ENCODE measurements at places on chromosomes 3 and 15.

DNA sequence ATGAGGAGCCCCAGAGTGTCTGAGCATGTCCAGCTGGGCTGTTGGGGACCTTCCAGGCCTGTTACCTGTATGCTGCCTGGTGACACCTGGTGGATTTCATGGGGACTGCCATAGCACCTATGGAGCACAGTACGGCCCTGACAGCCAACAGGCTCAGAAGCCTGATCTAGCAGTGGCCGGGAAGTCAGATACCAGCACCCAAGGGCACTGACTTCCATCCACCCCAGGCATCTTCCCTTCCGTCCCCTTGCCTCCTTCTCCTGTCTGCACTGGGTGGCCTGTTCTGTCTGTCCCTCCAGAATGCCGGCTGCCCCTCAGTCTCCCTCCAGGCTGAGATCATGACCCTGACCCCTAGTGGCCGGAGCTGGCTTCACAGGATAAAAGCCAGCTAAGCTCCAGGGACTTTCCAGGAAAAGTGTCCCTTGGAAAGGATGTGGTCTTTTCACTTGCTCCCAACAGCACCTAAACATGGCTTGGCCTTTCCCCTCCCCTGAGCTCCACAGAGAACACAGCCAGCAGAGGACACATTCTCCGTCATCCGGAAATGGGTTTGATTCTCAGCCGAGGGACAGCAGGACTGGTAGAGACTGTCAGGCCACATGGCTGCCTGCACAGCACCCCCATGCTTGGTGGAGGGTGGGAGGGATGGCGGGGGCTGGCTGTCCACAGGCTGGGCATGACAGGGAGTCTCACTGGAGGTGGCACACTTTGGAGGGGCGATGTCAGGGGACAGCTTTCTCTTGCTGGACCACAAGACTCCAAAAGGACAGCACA is 9.5 kb downstream of the RPS17 start:
- DNase-seq: peak; percentile 71

DNA sequence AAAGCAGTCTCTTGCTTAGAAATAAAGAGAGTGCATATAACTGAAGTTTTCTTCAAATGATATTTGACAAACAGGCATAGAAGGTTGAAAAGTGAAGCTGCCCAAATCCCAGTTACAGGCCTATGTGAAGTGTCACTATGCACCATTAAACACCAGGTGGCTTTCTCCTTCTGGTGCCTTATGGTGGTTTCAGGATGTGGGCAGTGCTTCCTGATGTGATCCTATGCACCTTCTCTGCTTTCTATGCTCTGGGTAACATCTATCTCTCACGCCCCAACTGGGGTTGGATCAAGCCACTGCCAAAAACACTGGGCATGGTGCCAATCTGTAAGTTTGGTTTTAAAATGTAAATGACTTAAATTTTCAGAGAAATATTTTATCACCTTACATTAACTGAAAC is 744.7 kb downstream of the TUSC7 start:
- DNase-seq: no peak

DNA sequence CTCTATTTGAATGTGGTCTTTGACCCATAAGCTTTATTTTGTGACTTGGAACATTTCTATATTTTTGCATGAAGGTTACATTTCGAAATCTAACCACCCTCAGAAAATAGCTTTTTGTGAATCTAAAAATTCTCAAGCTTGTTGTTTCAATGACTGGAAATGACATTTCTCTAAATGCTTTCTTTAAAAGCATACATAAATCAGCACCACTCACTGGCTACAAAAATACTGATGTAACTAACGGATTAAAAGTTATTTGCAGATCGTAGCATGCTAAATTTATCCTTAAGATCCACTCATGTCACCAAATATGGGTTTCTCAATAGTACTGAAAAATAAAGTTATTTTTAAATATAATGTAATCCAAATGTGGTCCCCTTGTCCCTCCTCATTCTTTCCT is 55.2 kb upstream of the ACAN start:
- DNase-seq: no peak

- no peak for DNase-seq
Measured at GRCh38 chr3:64094713-64095079, 71.4 kb upstream of the PSMD6 start.

DNA sequence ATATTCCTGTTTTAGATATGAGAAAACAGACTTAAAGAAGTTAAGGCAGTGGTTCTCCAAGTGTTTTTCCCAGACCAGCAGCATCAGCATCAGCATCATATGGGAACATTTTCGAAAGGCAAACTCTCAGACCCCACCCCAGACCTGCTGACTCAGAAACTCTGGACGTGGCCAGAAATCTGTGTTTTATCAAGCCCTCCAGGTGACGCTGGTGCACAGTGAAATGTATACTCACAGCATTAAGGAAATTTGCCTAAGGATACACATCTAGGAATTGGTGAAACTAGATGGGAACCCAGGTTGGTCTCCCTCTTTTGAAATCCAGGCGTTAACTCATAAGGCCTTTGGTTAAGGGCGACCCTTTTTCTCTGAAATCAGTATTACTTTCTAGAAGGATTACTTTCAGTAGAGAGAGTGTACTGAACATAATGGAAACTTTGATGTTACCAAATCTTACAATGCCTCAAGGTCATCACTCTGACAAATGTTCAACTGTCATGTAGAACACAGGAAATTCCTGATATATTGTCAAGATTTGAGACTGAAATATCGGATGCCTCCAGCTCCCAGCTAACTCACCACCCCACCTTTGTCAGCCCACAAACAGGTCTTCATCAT is 910.2 kb downstream of the ROBO1 start:
- no peak for DNase-seq

GRCh38 chr3:187370051-187370450 is 1.9 kb downstream of the RTP4 start:
- DNase-seq: no peak

- no peak for DNase-seq
Measured at GRCh38 chr3:186097663-186098451, 11.0 kb downstream of the ETV5 start.

- DNase-seq: no peak
Measured at GRCh38 chr3:114554731-114555130, 260.9 kb downstream of the TIGIT start.

- DNase-seq: no peak
Measured at GRCh38 chr15:62417439-62417838, 252.4 kb upstream of the C2CD4B start.

DNA sequence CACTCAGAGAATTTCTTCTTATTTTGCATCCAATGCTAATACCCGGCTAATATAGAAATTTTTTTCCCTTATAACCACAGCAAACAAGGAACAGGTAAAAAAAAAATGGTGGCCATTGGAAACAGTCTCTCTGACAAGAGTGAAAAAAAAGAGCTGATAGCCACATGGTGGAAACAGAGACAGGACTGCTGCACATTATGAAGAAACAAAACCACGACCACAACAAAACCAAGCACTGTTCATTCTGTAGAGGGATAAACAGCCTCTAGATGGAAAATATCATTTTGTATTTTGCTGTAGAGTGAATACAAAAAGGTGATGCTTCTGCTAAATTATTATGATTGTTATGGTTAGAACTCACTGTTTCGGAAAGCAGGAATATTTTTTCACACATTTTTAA is 686.2 kb downstream of the NLGN1 start:
- no peak for DNase-seq

DNA sequence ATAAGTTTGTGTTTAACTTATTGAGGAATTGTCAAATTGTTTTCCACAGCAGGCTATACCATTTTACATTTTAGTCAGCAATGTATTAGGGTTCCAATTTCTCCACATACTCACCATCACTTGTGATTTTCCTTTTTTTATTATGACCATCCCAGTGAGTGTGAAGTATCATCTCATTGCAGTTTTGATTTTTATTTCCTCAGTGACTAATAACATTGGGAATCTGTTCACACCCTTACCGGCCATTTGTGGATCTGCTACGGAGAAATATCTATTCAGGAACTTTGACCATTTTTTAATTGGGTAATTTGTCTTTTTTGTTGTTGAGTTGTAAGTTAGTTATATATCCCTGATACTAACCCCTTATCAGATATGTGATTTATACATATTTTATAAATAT is 54.8 kb upstream of the LMCD1 start:
- no peak for DNase-seq

DNA sequence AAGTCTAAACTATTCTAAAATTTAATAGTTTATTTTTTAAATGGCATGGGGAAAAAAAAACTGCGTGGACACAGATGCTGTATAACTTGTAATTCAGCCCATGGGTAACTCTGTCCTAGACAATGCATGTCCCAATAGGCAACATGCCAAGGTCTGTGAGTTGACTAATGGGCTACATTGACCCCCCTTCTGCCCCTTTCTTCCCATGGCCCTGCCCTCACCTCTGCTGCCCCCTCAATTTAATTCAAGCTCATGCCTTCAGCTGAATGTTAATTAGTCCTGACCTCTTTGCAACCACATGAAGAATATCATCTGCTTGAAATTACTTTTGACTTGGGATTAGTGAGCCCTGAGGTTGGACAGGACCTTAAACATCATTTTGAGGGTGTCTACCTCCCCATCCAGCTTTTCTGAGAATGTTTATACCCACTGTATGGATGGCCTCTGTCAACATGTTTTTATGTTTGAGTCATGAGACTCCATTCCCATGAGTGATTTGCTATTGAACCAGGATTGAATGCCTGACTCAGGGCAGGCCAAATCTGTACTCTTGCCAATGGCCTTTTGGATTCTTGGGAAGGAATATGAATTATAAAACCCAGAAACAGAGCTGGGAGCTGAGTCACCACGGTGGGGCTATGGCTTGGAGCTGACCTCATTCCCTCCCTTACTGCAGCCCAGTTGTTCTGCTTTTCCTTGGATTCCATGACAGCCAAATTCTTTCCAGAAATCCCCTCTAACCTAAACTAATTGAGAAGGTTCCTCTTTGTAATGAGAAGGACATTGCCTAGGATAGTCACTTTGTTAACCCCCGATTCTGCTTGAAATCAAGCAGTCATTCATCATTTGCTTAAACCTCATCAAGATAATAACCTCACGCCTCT is 33.5 kb upstream of the PDE8A start:
- DNase-seq: no peak

DNA sequence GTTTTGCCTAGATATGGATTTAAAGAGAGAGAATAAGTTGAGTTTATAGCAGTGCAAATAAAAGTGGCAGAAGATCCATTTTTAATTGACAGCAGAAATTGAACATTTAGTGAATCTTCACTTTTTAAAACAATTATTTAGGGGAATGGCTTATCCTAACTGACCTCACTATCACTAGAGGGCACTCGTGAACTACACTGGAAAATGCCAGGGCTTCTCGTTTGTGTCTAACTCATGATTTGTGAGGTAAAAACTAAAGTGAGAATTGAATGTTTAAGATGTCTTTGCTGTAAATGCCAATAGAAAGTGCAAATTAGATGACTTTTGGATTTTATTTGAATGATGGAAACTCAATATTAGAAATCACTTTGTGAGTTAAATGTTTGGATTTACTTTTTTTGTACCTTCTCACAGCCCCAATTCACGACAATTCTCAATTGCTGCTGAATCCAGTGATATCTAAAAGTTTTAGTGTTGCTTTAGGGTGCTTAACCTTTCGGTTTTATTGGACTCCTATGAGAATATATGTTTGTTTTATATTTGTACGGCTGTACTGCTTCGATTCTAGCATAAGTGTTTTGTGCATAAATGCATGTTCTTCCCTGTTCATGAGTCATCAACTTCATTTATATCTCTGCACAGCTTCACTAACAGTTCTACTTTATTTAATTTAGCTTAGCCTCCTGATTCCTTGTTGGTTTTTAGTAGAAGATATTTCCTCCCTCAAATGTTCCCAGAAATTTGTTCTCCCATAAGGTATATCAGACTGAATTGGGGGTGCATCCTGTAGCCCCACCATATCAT is 462.1 kb downstream of the MFSD1 start:
- peak; percentile 15 for DNase-seq

GRCh38 chr3:4826237-4827100 is 152.8 kb upstream of the BHLHE40 start:
- peak; percentile 2 for DNase-seq

DNA sequence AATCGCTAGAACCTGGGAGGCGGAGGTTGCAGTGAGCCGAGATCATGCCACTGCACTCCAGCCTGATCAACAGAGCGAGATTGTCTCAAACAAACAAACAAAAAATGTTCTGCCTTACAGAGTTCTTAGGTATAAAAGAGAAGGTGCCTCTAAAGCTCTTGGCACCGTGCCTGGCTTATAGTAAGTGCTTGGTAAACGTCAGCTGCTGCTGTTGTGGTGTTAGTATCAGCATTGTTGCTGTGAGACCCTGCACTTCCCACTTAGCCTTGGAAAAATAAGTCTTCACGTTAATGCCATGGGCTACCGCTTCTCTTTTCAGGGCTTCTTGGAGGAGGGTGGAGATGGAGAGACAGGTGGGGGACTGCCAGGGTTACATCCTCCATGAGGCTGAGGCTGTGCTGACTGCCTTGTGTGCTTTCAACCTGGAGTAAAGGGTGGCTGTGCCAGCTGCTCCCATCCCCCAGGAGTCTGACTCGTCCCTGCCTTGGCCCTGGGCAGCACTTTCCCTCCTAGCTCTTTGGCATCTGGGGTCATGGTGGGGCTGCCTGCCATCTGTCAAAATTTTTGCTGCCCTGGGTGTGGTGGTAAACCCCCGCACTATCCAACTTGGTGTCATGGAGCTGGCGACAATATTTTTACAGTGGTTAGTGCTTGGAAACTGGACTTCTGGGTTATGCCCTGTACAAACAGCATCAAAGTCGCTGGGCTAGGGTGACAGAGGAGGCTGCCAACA is 17.8 kb downstream of the FLNB start:
- no peak for DNase-seq

DNA sequence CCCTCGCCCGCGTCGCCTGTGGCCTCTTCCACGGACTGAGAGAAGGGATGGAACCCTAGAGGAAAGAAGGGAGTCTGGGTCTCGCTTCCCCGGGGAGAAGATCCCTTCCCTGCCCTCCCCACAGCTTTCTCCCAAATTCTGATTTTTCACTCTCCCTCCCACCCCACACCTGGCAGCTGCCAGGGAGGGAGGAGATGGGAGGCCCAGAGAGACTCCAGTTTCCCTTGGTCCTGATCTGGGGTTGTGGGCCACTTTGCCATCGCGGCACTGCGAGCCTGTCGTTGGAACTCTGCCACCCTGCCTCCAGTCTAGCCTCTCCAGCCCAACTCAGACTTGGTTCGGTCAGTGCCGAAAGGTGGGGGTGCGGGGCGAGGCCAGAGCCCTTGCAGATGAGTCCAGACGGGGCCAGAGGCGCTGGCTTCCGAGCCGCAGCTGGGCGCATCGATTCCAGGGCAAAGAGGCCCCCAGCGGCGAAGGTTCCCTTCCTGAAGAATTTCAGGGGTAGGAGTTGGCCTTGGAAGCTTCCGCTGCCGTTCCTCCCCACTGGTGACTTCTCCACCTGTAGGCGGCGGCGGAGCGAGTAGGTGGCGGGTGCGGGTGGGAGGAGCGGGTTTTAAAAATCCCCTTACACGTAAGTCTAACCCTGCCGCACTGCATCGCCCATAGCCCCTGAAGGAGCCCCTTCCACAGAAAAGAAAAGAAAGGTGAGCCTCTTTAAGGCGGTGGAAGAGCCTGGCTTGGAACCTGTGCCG is 5.2 kb downstream of the WNT5A start:
- DNase-seq: no peak

DNA sequence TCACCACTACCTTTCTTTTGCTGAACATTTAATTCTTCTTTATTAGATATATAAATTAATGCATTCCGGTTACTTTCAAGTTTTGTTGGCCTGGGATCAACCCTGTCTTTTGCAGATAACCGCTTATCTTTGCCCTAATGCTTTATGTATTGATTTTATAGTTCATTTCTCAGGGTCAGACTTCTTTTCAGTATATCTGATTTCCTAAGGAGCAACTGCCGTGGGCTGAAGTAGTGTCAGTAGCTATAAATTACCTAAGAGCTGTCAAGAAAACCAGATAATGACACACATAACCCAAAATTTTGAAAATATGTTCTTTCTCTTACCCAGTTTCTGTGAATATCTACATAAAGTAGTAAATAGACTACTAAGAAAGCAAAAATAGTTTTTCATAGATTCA is 38.0 kb downstream of the COL6A5 start:
- DNase-seq: no peak

- DNase-seq: no peak
Measured at GRCh38 chr15:100241572-100242482, 99.9 kb downstream of the ADAMTS17 start.

Data from GM20000 (cell line).